ENCODE measurements at places on chromosomes 6 and 20. TPM values are rescaled to one million over a fixed set of nuclear protein-coding genes. Genes with fewer than 3 reads are reported as not detected.

DNA sequence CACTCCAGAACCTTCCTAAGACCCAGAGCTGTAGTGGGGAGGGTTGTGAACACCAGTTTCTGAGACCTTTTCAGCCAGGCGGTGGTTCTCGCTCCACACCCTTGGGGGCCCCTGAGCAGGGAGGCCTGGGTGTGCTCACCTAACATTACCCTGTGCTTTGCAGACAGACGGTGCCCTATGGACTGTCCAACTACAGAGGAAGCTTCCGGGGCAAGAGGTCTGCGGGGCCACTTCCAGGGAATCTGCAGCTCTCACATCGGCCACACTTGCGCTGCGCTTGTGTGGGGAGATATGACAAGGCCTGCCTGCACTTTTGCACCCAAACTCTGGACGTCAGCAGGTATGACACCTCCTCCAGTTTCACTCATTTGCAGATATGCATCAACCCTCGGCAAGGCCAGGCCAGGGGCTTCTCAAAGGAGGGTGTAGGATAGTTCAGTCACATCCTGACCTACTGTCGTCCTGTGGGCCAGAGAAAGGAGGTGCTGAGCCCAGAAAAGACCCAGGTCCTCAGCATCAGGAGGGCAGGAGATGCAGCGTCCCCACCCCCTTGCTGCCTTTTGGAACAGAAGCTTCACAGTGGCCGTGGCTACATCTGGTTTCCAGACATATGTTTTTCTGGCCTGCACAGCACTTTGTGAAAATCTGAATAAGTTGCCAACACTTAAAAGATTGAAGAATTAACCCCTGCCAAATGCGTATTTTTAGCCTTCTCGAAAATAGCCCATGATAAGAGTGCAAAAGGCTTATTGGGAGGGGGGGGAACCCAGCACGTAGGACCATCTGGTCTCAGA is 20.6 kb downstream of the EDN3 start:
- peaks cover 8% of the 10 kb centered on the region for H3K4me1 ChIP-seq
- no peak for DNase-seq

The COL21A1 gene
- 0.43 TPM for total RNA-seq

DNA sequence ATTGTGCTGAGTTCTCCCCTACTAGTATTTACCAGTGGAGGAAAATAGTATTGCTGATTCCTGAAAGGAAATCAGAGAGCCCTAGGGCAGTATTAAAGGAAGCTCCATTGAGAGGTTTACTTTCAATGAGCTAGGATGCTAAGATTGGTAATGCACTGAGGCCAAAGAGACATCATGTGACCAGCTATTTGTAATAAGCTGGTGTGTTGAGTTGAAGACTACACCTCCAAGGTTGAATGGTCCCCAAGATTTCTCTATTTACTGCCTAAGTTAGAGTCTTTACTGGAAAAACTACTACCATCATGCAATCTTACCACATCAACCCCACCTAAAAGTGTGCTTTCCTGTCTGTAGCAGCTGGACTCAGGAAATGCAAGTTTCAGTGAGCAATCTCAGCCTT is 151.5 kb upstream of the GJE1 start:
- no peak for DNase-seq
- H3K27ac ChIP-seq, result no peak overlapping the region
- H3K4me3 ChIP-seq, result no peak overlapping the region
- no peaks in the 10 kb centered on the region for H3K4me1 ChIP-seq
- H3K36me3 ChIP-seq, result no peaks in the 10 kb centered on the region

The TRIM40 gene
- not detected for total RNA-seq

The RFX6 gene
- not detected for total RNA-seq
